ENCODE measurements at places on chromosomes 6 and 20.

GRCh38 chr20:59055302-59055701, 12.7 kb upstream of the PRELID3B start:
- DNase-seq = no peak

- DNase-seq = no peak
Measured at GRCh38 chr6:139533573-139534471, 159.4 kb upstream of the CITED2 start.

DNA sequence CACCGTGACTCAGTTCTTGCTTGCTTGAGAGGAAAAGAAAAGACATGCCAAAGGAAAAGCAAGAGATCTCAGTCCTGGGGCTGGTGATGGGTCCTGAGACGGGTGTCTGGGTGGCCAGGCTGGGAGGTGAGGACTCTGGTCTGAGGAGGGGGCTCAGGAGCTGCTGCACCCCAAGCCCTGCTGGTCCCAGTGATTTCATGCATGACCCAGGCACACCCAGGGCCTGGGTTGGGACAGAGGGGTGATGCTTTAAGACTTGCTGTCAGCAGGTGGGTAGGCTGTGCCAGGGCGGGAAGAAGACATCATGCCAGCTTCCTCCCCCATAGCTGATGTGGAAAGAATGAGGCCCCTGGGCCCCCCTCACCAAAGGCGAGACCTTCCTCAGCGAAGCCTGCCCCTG, 65.1 kb upstream of the PMEPA1 start:
- peak; percentile 37 for DNase-seq

DNA sequence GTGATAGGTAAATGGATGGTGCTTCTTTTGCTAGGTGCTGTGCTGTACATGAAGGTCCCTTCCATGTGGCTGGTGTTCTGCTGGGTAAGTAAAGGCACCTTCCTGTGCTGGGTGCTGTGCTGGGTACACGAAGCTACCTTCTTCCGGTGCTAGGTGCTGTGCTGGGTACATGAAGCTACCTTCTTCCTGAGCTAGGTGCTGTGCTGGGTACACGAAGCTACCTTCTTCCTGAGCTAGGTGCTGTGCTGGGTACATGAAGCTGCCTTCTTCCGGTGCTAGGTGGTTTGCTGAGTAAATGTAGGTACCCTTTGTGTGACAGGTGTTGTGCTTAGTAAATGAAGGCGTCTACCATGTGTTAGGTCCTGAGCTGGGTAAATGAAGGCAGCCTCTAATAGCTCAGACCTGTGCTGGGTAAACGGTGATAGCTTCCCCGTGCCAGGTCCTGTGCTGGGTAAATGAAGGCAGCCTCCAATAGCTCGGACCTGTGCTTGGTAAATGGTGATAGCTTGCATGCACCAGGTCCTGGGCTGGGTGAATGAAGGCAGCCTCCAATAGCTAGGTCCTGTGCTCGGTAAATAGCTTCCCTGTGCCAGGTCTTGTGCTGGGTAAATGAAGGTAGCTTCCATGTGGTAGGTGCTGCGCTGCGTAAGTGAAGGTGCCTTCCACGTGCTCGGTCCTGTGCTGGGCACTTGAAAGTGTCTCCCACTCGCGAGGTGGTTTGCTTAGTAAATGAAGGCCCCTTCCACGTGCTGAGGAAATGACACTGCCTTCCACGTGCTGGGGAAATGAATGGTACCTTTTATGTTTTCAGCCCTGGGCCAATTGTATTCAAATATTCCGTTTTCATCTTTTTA, 115.5 kb downstream of the ERMARD start:
- no peak for DNase-seq

- no peak for DNase-seq
Measured at GRCh38 chr6:12923644-12924235, 207.2 kb downstream of the PHACTR1 start.

- no peak for DNase-seq
Measured at GRCh38 chr6:57147401-57147800, 24.7 kb upstream of the BAG2 start.

- no peak for DNase-seq
Measured at GRCh38 chr20:22732751-22733150, 148.4 kb upstream of the FOXA2 start.

DNA sequence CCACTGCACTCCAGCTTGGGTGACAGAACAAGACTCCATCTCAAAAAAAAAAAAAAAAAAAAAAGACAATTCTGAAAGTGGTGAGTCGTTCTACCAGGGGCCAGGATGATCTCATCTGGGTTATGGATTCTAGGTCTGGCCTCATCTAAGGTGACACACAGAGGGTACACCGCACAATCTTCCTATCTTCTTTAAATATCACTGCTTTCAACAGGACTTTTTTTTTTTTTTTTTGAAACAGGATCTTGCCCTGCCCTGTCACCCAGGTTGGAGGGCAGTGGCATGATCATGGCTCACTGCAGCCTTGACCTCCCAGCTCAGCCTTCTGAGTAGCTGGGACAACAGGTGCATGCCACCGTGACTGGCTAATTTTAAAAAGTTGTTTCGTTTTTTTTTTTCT, 67.7 kb downstream of the SLC16A10 start:
- no peak for DNase-seq

- DNase-seq = no peak
Measured at GRCh38 chr20:45523821-45524220, 8.4 kb upstream of the SPINT3 start.

GRCh38 chr20:63766695-63767426, 27.3 kb downstream of the SLC2A4RG start:
- DNase-seq = no peak

GRCh38 chr20:29743101-29743931, 1514.1 kb upstream of the DEFB115 start:
- no peak for DNase-seq

DNA sequence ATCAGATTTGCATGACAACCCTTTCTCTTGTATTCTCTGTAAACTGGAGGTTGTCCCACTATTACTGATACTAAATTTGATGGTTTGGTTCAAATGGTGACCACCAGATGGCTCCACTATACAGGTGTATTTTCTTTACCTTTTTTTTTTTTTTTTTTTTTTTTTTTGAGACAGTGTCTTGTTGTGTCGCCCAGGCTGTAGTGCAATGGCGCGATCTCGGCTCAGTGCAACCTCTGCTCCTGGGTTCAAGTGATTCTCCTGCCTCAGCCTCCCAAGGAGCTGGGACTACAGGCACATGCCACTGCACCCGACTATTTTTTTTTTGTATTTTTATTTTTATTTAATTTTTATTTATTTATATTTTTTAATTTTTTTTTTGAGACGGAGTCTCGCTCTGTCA, 6.6 kb upstream of the WTAP start:
- no peak for DNase-seq

DNA sequence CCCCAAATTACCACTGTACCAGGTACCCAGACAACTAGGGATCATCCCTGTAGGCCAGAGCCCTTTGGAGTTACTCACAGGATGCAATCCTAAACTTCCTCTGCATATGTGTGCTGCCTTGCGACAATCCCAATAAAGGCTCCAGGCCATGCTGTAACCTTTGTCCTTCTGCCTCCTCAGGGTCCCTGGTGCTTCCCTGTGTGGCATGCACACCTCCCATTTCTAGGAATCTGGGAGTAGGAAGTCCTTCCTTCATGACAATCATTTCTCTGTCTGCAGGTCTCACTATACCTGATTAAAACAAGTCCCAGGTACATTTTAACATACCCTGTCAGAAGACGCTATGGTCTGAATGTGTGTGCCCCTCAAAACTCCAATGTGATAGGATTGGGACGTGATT, 37.0 kb upstream of the MCUR1 start:
- DNase-seq = no peak

- peak; percentile 79 for DNase-seq
Measured at GRCh38 chr20:10622657-10623418, 51.0 kb downstream of the JAG1 start.

DNA sequence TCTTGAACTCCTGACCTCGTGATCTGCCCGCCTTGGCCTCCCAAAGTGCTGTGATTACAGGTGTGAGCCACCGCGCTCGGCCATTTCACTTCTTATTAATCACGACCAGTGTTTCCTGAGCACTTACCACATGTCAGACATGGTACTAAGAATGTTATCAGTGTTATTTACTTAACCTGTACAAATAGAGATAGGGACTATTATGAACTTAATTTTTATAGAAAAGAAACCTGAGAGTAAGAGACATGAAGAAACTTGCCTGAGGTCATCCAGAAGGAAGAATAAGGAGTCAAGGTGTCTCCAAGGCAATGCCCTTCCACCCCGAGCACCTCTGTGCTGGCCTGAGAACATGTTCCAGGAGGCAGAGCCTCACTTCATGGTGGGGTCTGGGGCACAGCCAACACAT, 29.3 kb upstream of the EZR start:
- no peak for DNase-seq

GRCh38 chr6:43873806-43874714, 104.0 kb downstream of the VEGFA start:
- no peak for DNase-seq

- no peak for DNase-seq
Measured at GRCh38 chr6:144712541-144712940, 427.4 kb downstream of the UTRN start.

GRCh38 chr6:6284221-6284966, 36.1 kb downstream of the F13A1 start:
- no peak for DNase-seq

DNA sequence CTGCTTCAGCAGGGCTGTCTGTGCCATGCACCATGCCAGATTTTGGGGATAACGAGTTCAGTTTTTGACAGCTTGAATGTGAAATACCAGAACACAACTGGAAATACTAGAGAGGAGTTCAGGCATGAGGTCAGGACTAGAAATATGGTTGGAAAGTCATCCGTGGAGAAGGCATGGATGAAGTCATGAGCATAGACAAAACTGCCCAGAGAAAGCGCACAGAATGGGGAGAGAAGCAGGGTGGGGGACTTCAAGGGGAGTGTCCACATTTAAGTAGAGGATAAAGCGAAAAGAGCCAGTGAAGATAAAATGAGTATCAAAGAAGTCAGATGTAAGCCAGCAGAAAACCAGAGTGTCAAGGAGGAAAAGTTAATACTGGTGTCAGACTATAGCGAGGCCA, 653.4 kb upstream of the ARID1B start:
- no peak for DNase-seq

GRCh38 chr6:701700-702479, 9.0 kb upstream of the EXOC2 start:
- no peak for DNase-seq

DNA sequence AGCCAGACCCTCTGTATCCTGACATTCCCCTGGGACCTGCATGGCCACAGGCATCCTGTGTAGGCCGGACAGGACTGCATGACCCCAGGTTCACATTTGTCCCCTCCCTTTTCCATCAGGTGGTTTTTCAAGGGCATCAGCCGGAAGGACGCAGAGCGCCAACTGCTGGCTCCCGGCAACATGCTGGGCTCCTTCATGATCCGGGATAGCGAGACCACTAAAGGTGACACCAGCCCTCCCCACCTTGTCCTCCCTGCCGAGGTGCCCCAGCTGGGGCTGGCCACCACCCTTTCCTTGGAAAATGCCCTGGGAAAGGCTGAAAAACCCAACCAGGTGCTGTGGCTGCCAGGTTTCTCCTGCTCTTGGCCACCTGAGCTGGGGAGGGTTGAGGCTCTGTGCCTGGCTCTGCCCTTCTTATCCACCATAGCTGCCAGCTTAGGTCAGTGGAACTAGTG, 27.6 kb downstream of the HCK start:
- DNase-seq = no peak

GRCh38 chr6:167683028-167683862, 143.5 kb upstream of the AFDN start:
- no peak for DNase-seq

DNA sequence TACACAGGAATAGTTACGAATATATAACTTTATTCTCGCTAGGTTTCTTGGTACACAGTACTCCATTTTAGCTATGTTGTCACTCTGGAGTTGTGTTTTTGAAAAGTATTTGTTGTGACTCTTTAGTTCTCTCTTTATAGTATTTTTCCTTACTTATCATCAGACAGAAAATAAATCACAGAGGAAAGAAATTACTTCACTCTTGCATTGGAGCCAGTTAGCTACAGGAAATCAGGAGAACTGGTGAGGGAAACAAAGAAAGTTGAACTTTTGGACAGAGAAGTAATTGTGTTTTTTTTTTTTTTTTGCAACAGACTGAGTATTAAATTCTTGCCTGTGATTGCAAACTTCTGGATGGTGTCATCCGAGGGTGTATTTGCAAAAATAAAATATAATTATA, 33.9 kb downstream of the DSE start:
- no peak for DNase-seq
